ENCODE measurements at places on chromosomes 5 and 9.
A peak's percentile ranks its signal among the peaks of the same experiment; 100 is the strongest.

DNA sequence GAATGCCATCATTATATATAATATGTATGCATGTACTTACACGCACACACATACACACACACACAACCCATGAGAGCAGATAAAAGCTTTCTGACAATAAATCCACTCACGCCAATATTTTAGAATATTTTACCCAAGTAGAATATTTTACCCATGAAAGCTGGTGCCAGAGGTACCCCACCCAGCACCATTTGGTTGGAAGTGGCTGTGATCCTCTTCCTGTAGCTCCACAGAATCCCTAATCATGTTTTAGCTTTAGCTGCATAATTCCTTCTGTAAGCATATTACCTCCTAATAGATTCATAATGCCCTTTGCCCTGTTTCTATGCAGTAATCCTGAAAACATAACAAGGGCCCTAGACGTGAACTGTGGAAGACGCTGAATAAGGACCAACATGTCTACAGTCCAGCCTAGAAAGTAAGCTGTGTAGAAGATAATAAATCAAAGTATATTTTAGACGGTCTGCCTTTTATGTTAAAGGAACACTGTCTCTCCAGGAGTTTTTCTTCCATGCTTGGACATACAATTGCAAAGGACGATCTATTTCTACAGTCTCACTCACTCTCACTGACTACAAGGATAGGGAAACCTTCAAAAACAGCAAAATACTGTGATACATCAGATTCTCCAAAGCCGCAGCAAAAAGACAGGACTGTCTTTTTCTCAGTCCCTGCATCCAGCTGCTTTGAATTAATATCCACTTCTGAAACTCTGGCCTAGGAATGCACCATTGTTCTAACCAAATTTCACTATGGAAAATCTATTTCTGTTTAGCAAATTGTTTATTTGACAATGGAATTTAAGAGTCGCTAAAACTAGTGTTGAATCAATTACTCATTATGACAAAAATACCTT lies 98.2 kb downstream of the USP20 start:
- DNase-seq: no peak

- peak; percentile 87 for DNase-seq
Measured at GRCh38 chr9:35905912-35906679, at the start of gene HRCT1. Gene HRCT1 (plus strand): TSS chr9:35906202. CDS start chr9:35906288, 86 bp downstream.

DNA sequence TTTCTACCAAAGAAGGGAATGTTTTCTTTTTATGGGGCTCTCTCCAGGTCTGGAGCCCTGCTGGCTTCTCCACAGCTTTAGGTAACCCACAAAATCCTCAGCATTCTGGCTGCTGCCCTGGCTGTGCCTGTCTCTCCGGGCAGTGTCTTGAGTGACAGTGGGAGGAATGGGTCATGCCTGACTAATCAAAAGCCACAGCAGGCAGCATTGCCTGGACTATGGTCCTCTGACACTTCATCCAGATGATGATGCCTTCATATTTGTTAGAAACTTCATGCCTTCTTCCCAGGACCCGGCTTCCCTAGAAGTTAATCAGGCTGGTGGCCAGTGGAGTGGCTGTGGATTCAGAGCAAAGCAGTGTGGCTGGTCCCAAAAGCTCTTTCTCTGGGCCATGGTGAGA lies 32.2 kb upstream of the TGFBI start:
- DNase-seq: no peak

DNA sequence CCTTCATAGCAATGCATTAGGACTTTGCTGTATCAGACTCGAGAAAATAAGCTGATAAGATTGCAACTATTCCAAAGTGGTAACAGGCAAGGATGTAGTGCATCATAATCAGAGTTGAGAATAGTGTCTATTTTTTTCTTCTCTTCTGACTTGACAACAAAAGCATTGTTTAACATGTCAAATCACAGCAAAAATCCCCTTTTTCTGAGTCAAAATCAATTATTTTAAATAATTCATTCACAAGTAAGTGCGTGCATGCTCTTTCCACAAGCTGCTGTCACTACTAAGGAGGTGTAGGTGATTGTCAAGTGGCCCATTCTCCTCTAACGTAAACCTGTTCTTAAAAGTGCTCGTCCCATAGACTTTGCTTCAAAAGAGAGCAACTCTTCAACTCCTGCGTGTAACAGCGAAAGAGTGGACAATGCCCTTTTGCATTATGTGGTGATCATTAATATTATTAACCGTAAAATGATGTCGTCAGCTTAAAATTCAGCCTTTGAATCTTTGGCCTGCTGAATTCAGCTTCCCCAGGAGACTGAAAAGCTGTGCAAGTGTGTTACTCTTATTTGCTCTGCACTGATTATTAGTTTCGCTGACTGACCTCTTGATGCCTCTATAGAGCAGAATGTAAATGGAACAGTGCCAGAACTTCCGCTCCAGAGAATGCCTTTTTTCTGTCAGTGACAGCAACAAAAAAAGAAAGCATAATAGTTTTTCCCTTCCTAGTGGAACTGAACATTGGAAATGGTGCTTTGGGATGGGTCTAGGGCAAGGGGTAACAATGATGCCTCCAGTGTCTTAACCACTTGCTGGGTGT lies 680.8 kb upstream of the SEMA6A start:
- no peak for DNase-seq

GRCh38 chr5:113098378-113098777 lies 121.8 kb downstream of the DCP2 start:
- no peak for DNase-seq

DNA sequence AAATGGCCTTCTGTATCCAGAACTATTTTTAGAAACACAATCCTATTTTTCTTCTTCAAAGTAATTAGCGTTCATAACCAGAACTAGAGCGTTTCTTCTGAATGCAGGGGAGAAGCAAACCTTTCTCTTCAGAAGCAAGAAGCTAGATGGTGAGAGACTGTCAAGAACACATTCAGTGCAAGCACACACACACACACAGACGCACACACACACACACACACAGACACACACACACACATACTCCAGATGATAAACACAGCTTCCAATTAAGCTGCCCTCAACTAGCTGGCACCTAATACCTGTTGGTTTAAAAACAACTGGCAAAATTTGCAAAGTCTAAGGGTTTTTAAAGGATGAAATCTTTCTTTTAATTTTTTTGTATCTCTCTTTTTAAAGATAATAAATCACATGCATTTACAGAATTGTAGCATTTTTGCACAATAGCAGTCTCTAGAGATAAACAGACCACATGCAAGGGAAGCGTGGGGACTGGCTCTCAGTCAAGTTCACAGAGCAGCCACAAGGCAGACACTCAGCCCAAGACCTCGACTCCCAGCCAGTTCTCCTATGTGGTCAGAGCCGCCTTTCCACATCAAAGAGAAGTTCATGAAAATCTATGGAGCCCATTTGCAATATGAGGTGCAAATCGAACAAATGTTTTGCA lies 138.5 kb downstream of the TTLL11 start:
- no peak for DNase-seq

- no peak for DNase-seq
Measured at GRCh38 chr5:132714456-132715307, 22.7 kb downstream of the KIF3A start.

DNA sequence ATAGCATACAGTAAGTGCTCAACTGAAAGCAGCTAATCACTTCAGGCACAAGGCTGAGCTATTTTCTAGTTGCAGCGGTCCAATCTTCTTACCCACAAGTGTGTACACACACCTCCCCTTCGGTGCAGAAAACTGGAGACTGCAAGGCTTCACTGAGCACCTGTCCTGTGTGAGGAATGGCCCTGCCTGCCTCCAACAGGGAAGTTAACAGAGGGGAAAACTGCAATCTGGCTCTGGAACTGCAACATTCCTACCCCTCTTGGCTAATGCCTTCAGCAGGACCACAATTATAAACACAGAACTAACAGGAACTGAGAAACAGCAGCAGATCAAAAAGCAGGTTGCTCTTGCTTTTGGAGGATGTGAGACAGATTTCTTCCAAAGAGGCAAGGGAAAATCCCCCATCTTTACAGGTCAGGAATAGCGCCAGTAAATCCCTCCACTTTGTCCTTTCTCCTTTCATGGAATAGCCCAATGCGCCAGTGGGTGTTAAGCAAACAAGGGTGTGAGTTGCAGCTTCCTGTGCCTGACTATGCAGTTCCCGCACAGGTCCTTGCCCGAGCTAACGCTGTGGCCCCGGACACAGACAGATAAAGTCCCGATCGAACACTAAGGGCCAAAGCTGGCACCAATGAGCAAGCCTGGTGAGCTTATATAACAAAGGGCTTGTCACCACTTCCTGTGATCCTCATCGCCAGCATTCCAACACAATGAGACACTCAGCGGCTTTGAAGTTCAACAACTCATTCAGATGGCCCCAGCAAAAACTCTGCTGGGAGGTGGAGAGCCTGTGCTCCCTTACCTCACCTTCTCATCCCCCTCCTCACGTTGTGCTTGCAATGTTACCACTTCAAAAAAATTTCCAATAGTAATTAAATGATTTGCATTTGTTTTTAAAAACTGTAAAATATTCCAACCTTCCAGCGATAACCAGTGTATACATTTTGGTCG lies 21.5 kb downstream of the SHB start:
- peak; percentile 79 for DNase-seq

DNA sequence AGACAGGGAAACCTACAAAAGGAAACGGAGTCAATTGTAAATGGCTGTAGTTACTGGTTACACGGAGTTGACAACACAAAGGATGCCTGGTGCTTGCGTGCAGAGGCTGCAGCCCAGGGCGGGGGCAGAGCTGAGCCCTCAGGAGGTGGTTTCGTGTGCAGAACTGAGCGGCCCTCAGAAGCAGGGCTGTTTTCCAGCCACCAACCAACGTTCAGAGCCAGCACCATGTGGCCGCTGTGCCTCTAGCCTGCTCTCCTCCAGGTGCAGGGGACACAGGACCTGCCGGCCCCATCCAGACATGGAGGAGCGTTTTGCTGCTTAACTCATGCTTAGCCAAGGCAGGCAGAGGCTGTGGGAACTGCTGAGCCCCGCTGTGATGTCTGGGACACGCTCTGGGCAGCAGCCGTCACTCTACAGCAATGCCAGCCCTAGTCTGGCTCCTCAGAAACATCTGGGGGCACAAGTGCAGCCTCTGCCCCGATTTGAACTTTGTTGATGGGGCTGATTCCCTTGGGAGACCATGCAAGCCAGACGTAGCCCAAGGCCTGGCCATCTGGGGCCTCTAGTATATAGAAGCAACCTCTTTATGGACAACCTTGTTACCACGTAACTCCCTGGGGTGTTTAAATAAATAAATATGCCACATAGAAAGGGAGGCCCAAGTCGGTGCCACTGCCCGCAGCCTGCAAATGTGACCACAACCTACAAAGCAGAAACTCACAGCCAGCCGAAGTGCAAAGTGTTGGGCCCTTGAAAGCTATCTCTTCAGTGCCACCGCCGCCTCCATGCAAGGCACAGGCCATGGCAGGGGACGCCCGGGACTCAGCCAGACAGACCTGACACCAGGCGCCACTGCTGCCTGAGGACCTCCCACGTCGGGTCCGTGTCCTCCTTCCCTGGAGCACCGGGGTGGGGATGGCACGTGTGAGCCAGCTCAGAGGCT lies 42.1 kb downstream of the NKD2 start:
- no peak for DNase-seq

GRCh38 chr5:112165399-112165798 lies 253.7 kb downstream of the EPB41L4A start:
- no peak for DNase-seq

- peak; percentile 90 for DNase-seq
Measured at GRCh38 chr9:35907711-35908503, 1.4 kb upstream of the SPAAR start.

DNA sequence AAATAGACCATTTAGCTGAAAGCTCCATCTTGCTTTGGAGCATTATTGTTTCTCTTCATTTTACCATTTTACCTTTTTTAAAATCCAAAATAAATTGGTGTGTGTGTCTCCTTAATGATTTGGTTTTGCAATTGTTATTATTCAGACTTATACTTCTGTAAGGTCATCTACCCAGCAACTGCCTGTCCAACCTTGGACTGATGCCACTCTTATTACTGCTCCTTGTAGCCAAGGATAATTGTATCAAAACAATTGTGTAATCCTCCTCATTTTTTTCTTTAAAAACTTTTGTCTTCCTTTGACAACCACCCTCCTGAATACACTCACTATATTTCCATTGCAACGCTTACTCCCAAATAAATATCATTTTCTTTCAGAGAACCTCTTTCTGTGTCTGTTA lies 30.3 kb upstream of the HMGCR start:
- DNase-seq: no peak

GRCh38 chr5:156469636-156470035 lies 142.7 kb downstream of the SGCD start:
- no peak for DNase-seq

DNA sequence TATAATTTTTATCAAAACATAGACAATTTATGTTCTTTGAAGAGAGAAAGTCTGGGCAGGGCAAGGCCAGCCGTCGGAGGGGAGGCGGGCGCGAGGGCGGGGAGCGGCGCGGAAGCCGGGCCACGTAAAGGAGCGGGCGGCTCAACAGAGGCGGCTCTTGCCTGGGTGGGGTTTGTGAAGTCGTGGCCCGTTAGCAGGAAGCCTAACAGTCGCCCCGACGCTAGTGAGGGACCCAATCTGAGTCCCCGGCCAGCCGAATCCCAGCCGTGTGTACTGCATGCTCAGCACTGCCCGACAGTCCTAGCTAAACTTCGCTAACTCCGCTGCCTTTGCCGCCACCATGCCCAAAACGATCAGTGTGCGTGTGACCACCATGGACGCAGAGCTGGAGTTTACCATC lies 1129.2 kb downstream of the CDH9 start:
- no peak for DNase-seq

GRCh38 chr5:98927242-98927988 lies 1.4 kb downstream of the CHD1 start:
- DNase-seq: no peak
